ENCODE measurements at places on chromosomes 11 and 22. TPM values are rescaled to one million over a fixed set of nuclear protein-coding genes. Genes with fewer than 3 reads are reported as not detected.

Gene HBE1
- total RNA-seq, result not detected

GRCh38 chr22:23147617-23148387 lies 2.5 kb downstream of the RAB36 start:
- DNase-seq, result no peak
- H3K36me3 ChIP-seq, result no peaks in the 10 kb centered on the region
- H3K27ac ChIP-seq, result peak overlapping the region; percentile 24

DNA sequence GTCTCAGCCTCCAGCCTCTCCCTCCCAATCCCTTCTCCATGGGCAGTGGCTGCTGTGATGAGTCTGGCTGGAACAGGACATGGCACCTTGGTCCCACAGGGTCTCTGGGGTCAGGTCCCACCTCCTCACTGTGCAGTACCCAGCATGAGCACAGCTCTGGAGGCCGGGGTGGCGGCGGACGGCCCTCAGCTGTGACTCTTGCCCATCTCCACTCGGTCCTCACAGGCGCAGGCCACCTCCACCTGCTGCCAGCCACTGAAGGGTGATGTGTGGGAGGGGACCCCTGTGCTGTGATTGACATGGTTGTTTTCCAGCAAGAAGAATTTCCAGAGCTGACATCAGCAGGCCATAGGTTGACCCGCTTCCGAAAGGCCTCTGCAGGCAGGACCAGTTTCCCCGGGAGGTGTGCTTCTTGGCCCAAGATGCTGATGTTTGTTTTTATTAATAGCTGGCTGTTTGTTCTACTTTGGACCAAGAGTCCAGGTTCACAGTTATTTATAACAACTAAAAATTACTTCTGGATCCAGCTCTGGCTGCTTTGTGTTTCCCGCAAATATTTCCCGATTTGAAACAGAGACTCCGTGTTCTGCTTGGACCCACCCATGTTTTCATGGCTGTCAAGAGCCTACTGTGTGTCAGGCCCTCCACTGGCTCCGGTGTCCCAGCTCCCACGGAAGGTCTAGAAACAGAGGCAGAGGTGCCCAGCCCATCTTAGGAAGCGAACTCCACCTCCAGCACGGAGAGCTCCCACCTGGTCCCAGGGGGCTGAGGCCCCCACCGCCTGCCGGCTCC lies 45.7 kb downstream of the SCUBE1 start:
- no peak for DNase-seq
- no peaks in the 10 kb centered on the region for H3K36me3 ChIP-seq
- no peak overlapping the region for H3K4me3 ChIP-seq
- H3K27me3 ChIP-seq, result no peaks in the 10 kb centered on the region

Gene SIPA1
- total RNA-seq, result 86.5 TPM

GRCh38 chr11:27228906-27229290 lies 134.1 kb downstream of the CCDC34 start:
- H3K4me1 ChIP-seq, result no peaks in the 10 kb centered on the region
- H3K36me3 ChIP-seq, result no peaks in the 10 kb centered on the region
- no peak for DNase-seq
- no peak overlapping the region for H3K27ac ChIP-seq
- no peak overlapping the region for H3K4me3 ChIP-seq
- no peaks in the 10 kb centered on the region for H3K27me3 ChIP-seq

DNA sequence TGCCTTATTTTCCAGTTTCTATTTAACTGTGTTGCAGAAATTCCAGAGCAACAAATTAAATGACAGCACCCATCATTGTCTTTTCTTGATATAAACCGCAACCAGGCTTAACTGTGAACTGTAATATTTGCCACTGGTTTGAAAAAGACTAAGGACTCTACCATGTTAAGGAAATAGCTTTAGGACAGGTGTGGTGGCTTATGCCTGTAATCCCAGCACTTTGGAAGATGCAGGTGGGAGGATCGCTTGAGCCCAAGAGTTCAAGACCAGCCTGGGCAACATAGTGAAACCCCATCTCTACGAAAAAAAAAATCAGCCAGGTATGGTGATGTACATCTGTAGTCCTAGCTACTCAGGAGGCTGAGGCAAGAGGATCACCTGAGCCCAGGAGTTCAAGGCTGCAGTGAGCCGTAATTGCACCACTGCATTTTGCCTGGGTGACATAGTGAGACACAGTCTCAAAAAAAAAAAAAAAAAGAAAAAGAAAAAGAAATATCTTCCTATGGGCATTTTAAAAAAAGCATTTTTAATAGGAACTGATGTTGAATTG lies 28.8 kb downstream of the HIRA start:
- H3K4me3 ChIP-seq, result no peak overlapping the region
- peaks cover 58% of the 10 kb centered on the region for H3K36me3 ChIP-seq
- H3K27ac ChIP-seq, result no peak overlapping the region
- no peak for DNase-seq
- H3K27me3 ChIP-seq, result no peaks in the 10 kb centered on the region

GRCh38 chr11:92776676-92777075 lies 192.8 kb upstream of the MTNR1B start:
- H3K4me3 ChIP-seq, result no peak overlapping the region
- H3K4me1 ChIP-seq, result no peaks in the 10 kb centered on the region
- H3K27ac ChIP-seq, result no peak overlapping the region
- no peak for DNase-seq

Gene EIF4ENIF1
- 27.2 TPM for total RNA-seq

DNA sequence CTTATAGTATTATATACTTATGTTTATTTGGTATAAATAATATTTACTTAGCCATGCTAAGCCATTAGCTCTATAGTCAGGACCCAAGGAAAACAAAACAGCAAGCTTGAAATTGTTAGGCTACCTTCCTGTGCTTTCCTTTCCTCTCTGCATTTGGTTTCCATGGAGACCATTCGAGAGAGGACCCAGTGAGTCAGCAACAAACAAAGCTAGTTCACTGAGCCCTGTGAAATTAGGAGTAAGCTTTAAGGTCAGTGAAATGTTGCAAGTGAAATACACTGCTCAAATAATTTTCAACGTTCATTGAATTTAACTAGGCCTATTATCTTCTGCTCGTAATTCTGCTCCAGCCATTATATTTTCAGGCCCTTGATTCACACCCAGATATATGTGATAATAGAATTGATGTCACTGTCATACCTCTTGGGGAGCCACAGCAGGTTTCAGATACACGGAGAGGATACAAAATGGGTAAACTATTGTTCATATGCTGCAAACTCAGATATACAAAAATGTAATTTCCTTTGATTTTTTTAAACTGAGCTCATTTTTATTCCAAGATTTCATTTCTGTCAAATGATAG lies 9.1 kb upstream of the OR10D3 start:
- no peaks in the 10 kb centered on the region for H3K27me3 ChIP-seq
- no peaks in the 10 kb centered on the region for H3K4me1 ChIP-seq
- H3K27ac ChIP-seq, result no peak overlapping the region
- no peak for DNase-seq

Gene TMPRSS5
- 0.69 TPM for total RNA-seq

DNA sequence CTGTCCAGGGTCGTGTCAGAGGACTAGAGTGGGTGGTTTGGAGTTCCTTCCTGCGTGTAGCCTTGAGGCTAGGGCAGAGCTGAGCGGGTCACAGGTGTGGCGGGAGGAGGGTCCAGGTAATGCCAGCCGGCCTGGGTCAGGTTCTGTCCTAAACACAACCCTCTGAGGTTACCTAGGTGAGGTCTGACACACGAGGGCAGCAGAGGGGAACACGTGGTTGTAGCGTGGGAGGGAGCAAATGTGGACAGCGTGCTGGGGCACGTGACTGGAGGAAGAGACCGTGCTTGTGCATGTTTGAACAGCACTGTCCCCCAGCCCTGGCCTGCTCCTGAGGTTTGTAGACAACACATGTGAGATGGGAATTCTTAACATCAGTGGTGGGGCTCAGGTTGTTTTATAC lies 13.1 kb downstream of the MOV10L1 start:
- no peaks in the 10 kb centered on the region for H3K27me3 ChIP-seq
- no peak overlapping the region for H3K4me3 ChIP-seq
- no peak overlapping the region for H3K27ac ChIP-seq
- H3K36me3 ChIP-seq, result no peaks in the 10 kb centered on the region

Gene CHST1
- 4.9 TPM for total RNA-seq

GRCh38 chr22:25111579-25112517 lies 87.8 kb upstream of the CRYBB3 start:
- peak overlapping the region; percentile 88 for H3K27ac ChIP-seq

DNA sequence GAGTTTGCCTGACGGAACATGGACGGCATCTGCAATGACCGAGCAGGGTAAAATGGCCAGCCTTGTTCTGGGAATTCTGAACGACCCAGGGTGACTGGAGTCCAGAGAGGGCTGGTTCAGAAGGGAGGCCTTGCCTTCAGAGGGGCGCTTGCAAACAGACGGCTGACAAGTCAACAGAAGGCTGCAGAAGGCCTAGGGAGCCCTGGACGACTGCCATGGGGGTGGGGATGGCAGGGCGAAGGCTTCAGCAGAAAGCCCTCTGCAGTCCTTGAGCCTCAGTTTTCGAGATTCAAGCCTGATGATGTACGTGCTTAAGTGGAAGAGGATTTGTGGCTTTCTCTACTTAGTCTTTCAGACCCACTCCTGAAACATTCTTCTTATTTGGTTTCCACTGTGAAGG lies 117.1 kb upstream of the TBCEL start:
- DNase-seq, result no peak
- no peaks in the 10 kb centered on the region for H3K27me3 ChIP-seq

DNA sequence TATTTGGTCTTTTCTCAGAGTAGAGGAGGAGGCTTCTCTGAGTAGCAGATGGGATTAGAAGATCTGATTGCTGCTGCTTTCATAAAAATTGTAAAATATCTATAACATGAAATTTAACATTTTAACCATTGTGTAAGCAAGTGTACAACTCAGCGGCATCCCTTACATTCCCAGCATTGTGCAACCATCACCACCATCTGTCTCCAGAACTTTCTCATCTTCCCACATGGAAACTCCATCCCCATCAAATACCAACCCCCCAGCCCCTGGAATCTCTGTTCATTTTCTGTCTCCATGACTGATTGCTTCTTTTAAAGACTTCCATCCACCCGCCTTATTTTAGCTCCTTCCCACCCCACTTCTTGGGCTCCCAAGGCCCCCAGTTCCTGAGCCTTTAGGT lies 32.3 kb downstream of the MRGPRD start:
- H3K4me1 ChIP-seq, result no peaks in the 10 kb centered on the region
- no peaks in the 10 kb centered on the region for H3K36me3 ChIP-seq
- DNase-seq, result no peak
- no peaks in the 10 kb centered on the region for H3K27me3 ChIP-seq

GRCh38 chr11:115939731-115940421 lies 435.7 kb upstream of the CADM1 start:
- no peak overlapping the region for H3K4me3 ChIP-seq
- no peak overlapping the region for H3K27ac ChIP-seq
- no peaks in the 10 kb centered on the region for H3K4me1 ChIP-seq
- H3K36me3 ChIP-seq, result no peaks in the 10 kb centered on the region
- no peaks in the 10 kb centered on the region for H3K27me3 ChIP-seq
- DNase-seq, result no peak

Gene CASP5
- total RNA-seq, result 1.9 TPM

GRCh38 chr11:118226296-118226695 lies 1.5 kb upstream of the JAML start:
- peak overlapping the region; percentile 48 for H3K27ac ChIP-seq
- no peak overlapping the region for H3K4me3 ChIP-seq
- DNase-seq, result no peak
- no peaks in the 10 kb centered on the region for H3K27me3 ChIP-seq
- H3K4me1 ChIP-seq, result peaks cover 23% of the 10 kb centered on the region

DNA sequence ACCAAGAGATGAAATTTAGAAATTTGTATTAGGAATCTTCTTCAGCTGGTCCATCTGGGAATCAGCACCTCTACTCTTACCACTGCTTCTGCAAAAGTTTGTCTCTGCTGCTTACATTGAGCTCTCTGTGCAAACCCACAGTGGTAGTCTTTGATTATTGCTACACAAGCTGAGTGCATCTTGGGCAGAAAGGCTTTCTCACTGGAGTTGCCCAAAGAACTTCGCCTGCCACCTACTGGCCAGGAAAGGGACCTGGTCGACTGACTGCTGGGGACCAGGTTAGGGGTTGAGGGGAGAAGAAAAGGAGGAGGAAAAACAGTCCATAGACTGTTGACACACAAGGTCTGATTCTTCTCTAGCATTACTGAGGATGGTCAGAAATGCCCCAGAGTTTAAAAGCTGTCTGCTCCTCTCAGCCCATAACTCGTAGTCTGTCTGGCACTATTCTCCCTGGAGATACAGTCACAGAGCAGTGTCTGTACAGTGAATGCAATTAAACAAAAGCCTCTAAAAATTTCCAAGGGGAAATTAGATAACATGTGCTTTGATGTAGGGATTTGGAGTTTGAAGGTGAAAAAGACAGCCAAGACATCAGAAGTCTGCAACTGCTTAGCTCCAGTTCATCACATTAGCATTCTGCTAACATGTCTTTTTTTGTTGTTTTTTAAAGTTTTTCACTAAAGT lies 215.0 kb upstream of the CTSC start:
- H3K4me3 ChIP-seq, result no peak overlapping the region
- H3K27ac ChIP-seq, result no peak overlapping the region
- H3K36me3 ChIP-seq, result no peaks in the 10 kb centered on the region

DNA sequence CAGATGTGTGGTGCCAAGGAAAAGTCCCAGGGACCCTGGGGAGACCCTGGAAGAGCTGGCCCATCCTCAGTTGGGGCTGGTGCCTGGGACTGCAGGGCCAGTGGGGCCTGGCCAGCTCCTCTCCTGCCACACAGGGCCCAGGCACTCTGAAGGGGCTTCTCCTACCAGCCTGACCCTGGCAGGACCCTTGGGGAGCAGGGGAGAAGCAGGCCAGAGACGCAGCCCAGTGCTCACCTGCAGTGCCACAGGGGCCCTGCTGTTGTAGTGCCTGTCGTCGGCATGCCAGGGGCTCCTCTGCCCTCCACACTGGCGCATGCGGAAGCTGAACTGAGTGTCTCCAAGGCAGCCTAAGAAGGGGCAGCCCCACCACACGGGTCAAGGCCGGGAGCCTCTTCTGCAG lies 9.1 kb downstream of the DENND6B start:
- no peak overlapping the region for H3K4me3 ChIP-seq
- no peak for DNase-seq
- peaks cover 14% of the 10 kb centered on the region for H3K4me1 ChIP-seq
- H3K27ac ChIP-seq, result no peak overlapping the region

Gene MOGAT2
- total RNA-seq, result not detected

Gene OR51B4
- not detected for total RNA-seq

Gene ARRB1
- 188 TPM for total RNA-seq

GRCh38 chr11:33610903-33611302 lies 89.7 kb downstream of the C11orf91 start:
- H3K4me1 ChIP-seq, result no peaks in the 10 kb centered on the region
- DNase-seq, result no peak
- no peaks in the 10 kb centered on the region for H3K27me3 ChIP-seq
- H3K27ac ChIP-seq, result no peak overlapping the region
- H3K36me3 ChIP-seq, result no peaks in the 10 kb centered on the region

Gene KRTAP5-11
- not detected for total RNA-seq
